ENCODE measurements at places on chromosomes 7 and 10. TPM values are rescaled to one million over a fixed set of nuclear protein-coding genes. Genes with fewer than 3 reads are reported as not detected.

- no peak for DNase-seq
Observed at GRCh38 chr10:21912625-21913024, 90.9 kb downstream of the DNAJC1 start.

- no peak for DNase-seq
Observed at GRCh38 chr7:106048706-106049020, 63.4 kb downstream of the SYPL1 start.

DNA sequence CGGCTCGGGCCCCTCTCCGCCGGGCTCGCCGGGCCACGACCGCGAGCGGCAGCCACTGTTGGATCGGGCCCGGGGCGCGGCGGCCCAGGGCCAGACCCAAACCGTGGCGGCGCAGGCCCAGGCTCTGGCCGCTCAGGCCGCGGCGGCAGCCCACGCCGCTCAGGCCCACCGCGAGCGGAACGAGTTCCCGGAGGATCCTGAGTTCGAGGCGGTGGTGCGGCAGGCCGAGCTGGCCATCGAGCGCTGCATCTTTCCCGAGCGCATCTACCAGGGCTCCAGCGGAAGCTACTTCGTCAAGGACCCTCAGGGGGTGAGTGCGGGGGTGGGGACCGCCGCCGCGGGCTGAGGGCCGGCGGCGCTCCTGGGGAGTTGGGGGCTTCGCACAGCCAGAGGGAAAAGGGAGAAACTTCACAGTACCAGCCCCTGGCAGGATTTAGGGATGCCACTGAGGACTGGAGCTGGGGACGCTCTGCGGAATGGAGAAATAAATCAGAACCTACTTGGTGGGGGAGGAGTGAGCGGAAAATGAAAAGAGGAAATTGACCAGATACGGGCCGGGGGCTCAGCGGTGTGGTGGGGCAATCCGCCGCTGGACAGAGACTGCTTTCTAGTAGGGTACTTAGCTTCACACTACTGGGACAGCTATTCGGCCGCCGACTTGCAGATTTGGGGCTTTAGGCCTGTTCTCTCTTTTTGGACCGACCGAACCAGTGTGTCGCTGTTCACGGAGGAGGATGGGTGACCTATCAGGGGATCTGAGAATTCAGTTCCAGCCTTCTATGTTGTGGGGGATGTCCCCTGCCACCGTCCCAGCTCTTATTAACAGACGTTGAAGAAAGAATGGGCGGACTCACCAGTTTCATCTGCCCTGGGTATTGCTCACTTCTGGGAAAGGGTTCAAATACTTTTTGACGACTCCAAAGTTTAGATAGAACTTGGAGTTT is 669 bp downstream of the PI4K2A start:
- DNase-seq: no peak

- no peak for DNase-seq
Observed at GRCh38 chr7:30906515-30907240, 5.0 kb upstream of the AQP1 start.

DNA sequence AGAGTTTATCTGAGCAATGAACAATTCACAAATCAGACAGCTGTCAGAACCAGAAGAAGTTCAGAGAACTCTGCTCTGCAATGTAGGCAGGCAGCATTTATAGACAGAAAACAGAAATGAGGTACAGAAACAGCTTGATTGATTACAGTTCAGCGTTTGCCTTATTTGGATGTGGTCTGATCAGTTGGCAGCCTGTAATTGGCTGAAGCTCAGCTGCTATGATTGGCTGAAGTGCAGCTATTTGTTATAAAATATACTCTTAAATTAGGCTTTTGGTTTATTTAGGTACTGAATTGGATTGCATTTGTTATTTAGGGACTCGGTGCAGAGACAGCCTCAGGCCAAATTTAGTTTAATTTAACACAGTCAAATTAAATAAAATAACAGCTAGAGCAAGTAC is 85.8 kb upstream of the JAZF1 start:
- DNase-seq: no peak

DNA sequence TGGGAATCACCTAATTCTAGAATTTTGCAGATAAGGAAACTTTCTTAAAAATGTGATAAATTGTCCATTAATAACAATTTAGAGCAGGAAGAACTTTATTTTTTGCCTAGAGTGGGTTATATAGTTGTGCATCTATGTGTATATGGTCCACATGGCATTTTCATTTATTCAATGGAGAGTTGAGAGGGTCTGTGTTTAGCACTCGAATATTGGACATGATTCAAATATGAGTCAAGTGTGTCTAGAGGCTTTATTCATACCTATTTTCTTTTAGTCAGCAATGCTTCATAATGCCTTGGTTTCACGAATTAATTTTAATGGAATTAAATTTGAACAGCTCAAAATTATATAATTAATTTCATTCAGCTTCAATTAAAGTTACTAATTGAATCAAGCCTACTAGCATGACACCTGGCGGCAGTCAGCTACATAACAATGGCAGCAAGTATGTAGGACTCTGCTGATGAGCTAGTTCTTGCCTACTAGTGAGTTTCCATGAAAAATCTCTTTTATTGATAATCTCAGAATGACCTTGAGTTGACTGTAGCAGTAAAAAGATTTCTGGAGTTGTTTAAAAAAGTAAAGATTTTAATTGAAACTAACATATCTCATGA is 17.7 kb downstream of the MDFIC start:
- no peak for DNase-seq

- peak; percentile 29 for DNase-seq
Observed at GRCh38 chr7:140003913-140004382, 58.8 kb downstream of the PARP12 start.

GRCh38 chr7:70154521-70155180 is 556.4 kb downstream of the AUTS2 start:
- no peak for DNase-seq

DNA sequence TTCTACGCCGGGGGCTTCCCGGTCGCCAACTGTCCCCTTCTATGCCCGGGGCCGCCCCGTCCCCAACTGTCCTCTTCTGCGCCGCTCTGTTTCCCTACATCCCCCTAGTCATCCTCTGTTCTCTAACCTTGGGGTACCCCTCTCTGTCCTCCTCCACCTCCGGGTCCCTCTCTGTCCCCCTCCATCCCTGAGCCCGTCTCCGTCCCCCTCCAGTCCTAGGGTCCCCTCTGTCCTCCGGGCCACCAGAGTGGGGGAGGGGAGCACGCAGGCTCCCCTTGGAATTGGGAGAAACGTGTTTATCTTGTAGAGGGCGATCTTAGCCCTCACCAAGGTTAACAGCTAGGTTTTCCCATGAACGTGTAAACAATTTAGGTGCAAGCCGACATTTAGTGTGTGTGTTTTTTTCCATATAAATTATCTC is 852 bp upstream of the KLF6 start:
- peak; percentile 70 for DNase-seq

GRCh38 chr10:100670828-100671479 is 74.4 kb upstream of the PAX2 start:
- no peak for DNase-seq

DNA sequence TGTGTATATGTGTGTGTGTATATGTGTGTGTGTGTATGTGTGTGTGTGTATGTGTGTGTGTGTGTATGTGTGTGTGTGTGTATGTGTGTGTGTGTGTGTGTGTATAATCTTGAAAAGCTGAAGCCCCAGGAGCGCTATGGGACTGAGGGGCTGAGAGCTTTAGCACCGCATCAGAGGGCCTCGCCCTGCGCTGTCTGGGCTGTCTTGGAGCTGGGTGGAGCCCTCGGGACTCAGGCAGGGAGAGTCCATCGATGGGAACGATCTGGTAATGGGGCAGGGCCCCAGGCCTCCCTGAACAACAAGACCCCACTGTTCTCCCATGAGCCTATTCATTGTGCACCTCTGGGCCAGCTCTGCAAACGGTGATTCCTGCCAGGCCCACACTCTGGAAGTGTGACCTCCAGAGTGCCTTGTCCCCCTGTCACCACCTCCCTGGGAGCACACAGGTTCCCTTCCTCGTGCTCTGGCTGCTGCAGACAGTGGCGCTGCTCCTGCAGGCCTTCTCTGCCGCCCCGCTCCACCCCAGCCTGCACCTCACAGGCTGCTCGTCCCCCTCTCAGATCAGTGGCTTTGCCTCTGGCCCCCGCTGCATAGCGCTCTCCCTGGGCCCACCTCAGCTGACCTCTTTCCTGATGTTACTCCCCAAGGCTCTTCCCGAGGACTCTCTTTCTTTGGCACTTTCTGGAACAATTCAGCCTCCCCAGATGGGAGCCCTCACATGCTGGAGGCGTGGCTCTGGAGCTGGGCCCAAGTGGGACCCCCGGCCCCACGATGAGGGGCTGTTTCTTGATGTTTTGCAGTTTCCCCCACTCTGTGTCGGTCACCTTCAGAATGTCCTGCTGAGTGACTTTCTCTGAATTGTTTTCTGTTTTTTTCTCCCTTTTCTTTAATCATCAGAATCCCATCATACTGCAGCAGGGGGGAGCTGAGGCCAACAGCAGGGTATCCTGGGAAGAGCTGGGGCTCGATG is 542.2 kb upstream of the FOXK1 start:
- no peak for DNase-seq

DNA sequence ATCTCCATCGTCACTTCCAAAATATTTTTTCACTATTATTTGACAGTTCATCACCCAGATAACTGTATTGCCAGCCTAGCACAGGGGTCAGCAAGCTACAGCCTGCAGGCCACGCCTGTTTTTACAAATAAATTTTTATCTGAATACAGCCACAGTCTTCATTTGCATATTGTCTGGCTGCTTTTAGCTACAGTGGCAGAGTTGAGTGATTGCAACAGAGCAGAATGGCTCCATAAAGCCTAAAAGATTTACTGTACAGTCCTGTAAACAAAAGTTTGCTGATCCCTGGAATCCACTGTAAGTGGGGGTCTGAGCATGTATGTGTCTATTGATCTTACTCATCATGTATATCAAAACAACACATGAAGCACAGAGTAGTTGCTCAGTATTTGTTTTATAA is 45.9 kb upstream of the GNAI1 start:
- no peak for DNase-seq

DNA sequence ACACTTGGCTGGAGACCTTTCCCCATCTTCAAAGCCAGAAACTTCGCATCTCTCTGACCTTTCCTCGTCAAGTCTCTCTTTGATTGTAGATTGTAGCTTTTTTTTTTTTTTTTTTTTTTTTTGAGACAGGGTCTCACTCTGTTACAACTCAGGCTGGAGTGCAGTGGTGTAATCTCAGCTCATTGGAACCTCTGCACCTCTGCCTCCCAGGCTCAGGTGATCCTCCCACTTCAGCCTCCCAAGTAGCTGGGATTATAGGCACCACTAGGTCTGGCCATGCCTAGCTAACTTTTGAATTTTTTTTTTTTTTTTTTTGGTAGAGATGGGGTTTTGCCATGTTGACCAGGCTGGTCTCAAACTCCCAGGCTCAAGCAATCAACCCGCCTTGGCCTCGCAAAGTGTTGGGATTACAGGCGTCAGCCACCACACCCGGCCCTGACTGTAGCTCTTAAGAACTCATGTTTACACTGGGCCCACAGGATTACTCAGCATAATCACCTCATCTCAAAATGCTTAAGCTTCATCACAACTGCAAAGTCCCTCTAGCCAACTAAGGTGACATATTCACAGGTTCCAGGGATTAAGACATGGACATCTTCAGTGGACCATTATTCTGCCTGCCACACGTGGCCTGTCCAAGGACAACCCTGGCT is 11.7 kb downstream of the POLL start:
- DNase-seq: no peak

- DNase-seq: peak; percentile 25
Observed at GRCh38 chr10:17616403-17617030, 657 bp downstream of the HACD1 start.

GRCh38 chr7:74275401-74275881 is 13.8 kb upstream of the CLIP2 start:
- no peak for DNase-seq

DNA sequence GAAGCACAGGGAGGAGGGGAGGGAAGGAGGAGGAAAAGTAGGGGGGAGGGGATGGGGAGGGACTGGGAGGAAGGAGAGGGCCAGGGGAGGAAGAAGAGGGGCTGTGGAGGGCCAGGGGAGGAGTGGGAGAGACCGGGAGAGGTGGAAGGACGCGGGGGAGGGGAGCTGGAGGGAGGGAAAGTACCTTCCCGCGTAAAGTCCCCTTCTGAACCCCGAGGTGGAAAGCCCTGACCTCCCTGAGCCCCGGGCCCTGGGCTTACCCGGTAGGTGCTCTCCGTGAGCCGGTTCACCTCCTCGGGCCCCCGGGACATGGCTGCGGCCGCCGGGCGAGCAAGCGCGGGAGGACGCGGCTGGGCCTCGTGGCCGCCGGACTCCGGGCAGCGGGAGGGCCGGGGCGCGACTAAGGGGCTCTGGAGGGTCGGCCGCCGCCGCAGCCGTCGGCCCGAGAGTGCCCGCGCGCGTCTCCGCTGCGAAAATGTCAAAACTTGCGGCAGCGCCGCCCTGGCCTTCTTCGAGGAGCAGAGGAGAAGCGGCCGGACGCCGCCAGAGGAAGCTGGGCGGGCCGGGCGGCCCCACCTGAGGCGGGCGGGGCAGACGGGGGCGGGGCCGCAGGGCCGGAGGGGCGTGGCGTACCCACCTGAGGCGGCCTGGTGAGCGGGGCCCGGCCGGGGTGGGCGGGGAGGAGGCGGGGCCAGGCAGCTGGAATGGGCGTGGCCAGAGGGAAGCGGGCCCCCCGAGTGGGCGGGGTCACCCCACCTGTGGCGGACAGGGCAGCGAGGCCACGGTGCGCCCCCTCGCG is at the start of gene BAIAP2L1:
BAIAP2L1 (minus strand) TSS at position 549 of the 799 bp plus-strand sequence; CDS start at position 311, 238 bp downstream.
- peak; percentile 40 for DNase-seq

ANKRD61 gene
- not detected for polyA plus RNA-seq

HOXA7 gene
- polyA plus RNA-seq: 17.3 TPM

ASB10 gene
- 4.2 TPM for polyA plus RNA-seq

AKR1C8 gene
- polyA plus RNA-seq: not detected

POLL gene
- polyA plus RNA-seq: 30.4 TPM

SPDYE9 gene
- 0.14 TPM for polyA plus RNA-seq

LIMK1 gene
- polyA plus RNA-seq: 14.1 TPM

MCM10 gene
- polyA plus RNA-seq: 5.2 TPM

MYO1G gene
- polyA plus RNA-seq: 0.35 TPM
